Activated B cell treated with CpG ODN at 0.5 μM for 24 hours (primary cell): ENCODE measurements at places on chromosomes 3 and 15. TPM values are rescaled to one million over a fixed set of nuclear protein-coding genes. Genes with fewer than 3 reads are reported as not detected.

The CELF6 gene
- total RNA-seq: 2.0 and 2.2 TPM in 2 replicates

The PIERCE2 gene
- 0.55 and 1.1 TPM in 2 replicates for total RNA-seq

The SETMAR gene
- total RNA-seq: 10.3 and 11.4 TPM in 2 replicates

- peaks cover 3% of the 10 kb centered on the region for H3K27me3 ChIP-seq
- no peaks in the 10 kb centered on the region for H3K36me3 ChIP-seq
- H3K4me1 ChIP-seq: no peaks in the 10 kb centered on the region
- H3K4me3 ChIP-seq: no peak overlapping the region
Observed at GRCh38 chr3:32797776-32798175, 20.0 kb upstream of the TRIM71 start.

DNA sequence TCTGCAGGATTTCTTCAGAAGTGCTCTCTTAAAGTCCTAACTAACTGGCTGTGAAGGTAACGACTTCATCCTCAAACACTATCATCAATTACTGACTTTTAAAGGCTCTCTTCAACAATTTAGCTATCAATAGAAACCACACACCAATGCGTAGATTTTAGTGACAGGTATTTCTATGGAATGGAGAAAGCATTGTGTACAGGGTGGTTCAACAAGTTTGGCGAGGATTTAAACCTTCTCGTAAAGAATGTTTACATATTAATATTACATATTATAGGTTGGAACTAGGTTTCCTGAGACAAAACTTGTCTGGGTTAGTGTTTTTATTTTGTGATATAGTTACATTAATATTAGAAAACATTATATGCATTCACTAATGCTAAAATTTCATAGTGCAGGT, 233.6 kb downstream of the CHL1 start:
- no peak overlapping the region for H3K4me3 ChIP-seq
- DNase-seq: no peak
- H3K27me3 ChIP-seq: no peaks in the 10 kb centered on the region
- H3K36me3 ChIP-seq: no peaks in the 10 kb centered on the region
- H3K4me1 ChIP-seq: no peaks in the 10 kb centered on the region

- H3K4me3 ChIP-seq: no peak overlapping the region
- H3K27me3 ChIP-seq: no peaks in the 10 kb centered on the region
- DNase-seq: no peak
- no peak overlapping the region for H3K27ac ChIP-seq
Observed at GRCh38 chr3:172317984-172318383, 130.3 kb downstream of the GHSR start.

The TJP1 gene
- total RNA-seq: 0.22 and 0.44 TPM in 2 replicates
